ENCODE measurements at places on chromosomes 5 and 9.

DNA sequence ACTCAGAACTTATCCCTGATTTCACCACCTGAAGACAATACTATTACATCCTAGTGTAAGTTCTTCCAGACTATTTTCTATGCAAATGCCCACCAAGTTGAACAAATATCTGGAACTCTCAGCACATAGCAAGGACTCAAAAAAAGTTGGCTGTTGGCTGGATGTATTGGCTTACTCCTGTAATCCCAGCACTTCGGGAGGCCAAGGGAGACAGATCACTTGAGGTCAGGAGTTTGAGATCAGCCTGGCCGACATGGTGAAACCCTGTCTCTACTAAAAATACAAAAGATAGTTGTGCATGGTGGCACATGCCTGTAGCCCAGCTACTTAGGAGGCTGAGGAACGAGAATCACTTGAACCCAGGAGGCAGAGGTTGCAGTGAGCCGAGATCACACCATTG is 15.0 kb upstream of the VPS13A start:
- DNase-seq = no peak

GRCh38 chr9:120393386-120394057 is 186.4 kb downstream of the CDK5RAP2 start:
- DNase-seq = no peak

- peak; percentile 3 for DNase-seq
Measured at GRCh38 chr9:102035929-102036328, 297.5 kb upstream of the GRIN3A start.

DNA sequence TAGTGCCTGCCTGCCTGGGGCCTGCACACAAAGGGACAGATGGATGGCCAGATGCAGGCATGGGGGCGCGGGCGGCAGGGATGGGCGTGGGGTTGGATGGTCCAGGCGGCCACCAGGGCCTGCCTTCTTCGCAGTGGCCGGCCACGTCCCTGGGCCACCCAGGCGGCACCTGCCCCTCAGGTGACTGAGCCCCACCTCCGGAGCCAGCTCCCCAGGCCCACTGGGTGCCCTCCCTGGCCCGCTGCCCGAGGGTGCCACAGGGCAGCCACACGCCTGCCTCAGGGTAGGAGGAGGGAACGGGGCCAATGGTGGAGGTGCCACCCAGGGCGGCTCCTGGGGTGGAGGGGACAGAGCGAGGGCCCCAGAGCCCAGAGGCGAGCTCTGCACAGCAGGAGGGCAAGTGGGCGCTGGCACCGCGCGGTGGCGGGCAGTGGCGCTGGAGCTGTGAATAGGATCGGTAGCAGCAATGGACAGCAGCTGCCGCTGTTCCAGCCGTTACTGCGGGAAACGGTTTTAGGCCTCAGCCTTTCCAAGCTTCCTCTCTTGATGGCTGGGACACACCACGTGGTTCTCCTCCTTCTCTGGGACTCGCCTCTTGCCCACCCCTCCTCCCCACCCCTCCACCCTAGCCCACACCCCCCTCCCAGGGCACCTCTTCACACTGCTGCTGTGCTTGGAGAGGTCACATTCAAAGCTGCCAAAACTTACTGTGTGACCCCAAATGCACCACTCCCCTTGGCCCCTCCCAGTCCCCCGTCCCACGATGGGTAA is 19.1 kb downstream of the LHX3 start:
- no peak for DNase-seq

GRCh38 chr9:69809304-69809863 is 11.2 kb upstream of the CFAP95 start:
- peak; percentile 39 for DNase-seq

DNA sequence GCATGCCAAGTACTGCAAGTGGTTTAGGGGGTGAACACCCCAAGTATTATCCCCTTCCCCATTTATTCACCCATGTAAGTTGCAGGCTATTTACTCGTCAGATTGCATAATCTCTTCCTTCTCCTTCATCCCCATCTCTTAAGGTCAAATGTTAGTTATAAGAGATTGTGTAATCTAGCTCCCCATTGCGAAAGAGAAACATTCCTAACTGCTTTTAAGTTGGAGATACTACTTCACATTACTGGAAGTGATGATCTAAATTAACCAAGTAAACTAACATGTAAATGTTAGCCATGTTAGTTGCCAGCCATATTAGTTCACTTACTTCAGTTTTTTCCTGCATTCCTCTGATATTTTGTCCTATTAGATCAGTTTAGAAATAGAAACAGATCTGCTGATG is 262.3 kb downstream of the TAF11L14 start:
- no peak for DNase-seq

DNA sequence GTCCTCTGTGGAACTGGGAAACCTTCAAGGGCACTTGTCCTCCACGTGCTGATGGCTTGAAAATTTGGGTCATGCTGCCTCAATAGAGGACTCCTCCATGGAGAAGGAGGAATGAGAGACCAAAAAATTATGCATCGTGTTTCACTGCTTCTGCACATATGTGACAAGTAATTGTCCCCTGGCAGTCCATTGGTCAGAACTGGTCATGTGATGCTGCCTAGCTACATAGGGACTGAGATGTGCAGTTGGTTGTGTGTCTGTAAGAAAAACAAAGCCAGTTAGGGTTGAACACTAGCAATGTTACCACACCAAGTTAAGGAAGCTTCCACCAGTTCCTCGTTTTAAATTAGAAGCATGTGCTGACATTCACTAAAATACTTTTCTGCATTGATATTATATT is 201.9 kb upstream of the ANKH start:
- DNase-seq = no peak

DNA sequence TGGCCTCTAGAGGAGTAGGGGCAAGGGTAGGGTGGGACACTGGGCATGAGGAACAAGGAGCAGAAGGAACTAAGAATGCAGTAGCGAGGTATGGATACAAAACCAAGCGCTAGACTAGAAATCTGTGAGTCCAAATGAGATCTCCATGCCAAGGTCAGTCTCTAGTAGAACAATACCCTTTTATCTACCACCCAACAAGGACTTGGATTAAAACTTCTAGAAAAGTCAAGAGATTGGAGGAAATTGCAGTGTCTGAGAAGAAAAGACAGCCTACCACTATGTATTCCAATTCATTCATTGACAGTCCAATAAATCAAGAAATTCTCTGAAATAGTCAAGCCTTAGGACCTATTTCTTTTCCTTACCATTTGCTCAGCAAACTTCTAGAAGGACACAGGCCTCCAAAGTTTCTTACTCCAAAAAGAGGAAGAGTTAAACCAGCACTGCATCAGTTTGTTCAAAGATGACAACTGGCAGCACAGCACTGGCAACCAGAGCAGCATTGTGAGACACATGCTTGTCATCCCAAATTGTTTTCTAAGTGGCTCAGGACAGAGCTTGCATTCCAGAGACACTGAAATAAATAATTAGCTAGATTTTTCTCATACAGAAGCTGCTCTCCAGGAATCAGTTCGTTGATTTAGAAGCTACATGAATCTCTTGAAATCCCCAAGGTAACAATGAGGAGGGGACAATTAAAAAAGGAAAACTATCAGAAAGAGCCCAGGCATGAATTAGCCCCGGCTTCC is 22.6 kb downstream of the ABCA1 start:
- no peak for DNase-seq

- DNase-seq = no peak
Measured at GRCh38 chr5:123626051-123626450, 114.1 kb downstream of the CSNK1G3 start.

GRCh38 chr5:81718300-81718699 is 32.6 kb downstream of the SSBP2 start:
- DNase-seq = no peak

All from CD4-positive, alpha-beta T cell treated with Interferon alpha-2 for 1 hour (primary cell).